ENCODE measurements at places on chromosomes 13 and 19. TPM values are rescaled to one million over a fixed set of nuclear protein-coding genes. Genes with fewer than 3 reads are reported as not detected.

DNA sequence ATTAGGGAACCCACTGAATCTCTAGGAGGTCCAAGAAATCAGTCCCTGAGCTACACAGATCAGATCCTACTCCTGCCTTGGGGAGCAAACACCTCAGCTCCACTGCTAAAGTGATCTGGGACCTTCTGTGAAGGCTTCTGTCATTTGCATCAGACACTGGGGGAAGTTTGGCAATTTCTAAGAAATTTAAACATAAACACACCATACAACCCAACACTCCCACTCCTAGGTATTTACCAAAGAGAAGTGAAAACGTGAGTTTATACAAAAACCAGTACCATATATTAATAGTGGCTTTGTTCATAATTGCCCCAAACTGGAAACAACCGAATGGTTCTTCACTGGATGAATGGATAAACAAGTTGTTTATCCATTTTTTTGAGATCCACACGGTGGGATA, 7.3 kb upstream of the TYROBP start:
- no peak for DNase-seq

DNA sequence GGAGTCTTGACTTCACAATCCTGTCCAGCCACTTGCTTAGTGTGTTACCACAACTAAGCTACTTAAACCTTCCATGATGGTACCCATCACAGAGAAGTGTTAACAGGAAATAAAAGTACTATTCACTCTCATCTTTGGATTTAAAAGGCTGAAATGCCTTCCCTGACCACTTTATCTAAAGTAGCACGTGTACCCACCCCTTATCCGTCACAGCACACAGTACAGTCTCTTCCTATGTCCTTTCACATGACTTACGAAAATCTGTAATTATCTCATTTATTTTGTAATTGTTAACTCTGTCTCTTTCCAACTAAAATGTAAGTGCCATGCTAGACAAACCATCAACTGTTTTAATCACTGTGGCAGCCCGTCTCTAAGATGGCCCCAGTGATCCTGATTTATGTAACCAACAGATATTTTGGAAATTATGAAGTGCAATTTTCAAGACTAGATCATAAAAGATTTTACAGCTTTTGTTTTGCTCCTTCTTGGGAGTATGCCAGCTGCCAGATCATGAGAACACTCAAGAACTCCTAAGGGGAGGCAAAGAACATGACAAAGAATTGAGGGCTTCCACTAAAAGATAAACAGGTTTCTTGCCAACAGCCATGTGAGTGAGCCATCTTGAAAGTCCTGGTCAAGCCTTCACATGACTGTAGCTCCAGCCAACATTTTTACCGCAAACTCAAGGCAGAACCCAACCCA, 44.9 kb downstream of the DIAPH3 start:
- no peak for DNase-seq

DNA sequence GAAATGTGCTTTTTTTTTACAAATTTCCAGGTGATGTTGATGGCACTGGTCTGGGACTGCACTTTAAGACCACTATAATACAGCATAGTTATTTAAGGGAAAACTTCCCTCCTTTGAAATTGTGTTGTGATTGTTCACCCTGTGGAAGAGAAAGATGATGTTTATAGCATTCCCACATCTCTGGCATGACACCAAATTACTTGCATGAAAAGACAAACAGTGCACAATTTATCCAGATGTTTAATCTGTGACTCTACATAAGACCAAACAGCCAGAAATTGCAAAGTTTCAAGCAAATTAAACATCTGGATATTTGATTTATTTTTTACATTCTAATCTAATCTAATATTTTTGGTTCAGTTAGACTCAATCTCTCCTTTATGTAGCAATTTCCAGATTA, 51.6 kb downstream of the UFM1 start:
- no peak for DNase-seq

DNA sequence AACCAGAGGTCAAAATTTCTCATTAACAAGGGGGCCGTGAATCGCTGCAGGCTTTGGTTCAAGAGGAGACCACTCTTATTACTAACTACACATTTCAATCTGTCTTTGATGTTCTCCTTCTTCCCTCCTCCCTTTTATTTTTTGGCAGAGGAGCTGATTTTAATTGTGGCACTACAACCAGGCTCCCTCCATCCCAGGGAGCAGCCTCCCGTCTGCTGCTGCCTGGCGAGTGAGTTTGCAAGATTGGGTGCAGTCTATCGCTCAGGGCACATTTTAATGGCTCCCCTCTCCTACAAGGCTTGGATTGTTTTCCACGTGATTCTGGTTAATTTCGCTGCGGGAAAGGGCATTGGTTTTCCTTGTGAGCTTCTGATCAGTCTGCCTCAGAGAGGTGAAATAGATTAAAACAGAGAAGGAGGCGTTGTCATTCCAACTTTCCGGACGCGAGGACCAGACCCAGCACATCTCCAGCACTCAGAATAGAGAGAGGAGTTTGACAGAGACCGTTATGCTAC, 81.4 kb downstream of the KCTD15 start:
- no peak for DNase-seq

- no peak for DNase-seq
Observed at GRCh38 chr13:20197361-20197834, 4.7 kb upstream of the GJB2 start.

GRCh38 chr19:33316541-33317264, 14.4 kb upstream of the CEBPA start:
- DNase-seq = no peak

GRCh38 chr13:99227909-99228688, 27.4 kb downstream of the UBAC2 start:
- no peak for DNase-seq

GRCh38 chr13:52652980-52653303, 306 bp downstream of the SUGT1 start:
- no peak for DNase-seq

DNA sequence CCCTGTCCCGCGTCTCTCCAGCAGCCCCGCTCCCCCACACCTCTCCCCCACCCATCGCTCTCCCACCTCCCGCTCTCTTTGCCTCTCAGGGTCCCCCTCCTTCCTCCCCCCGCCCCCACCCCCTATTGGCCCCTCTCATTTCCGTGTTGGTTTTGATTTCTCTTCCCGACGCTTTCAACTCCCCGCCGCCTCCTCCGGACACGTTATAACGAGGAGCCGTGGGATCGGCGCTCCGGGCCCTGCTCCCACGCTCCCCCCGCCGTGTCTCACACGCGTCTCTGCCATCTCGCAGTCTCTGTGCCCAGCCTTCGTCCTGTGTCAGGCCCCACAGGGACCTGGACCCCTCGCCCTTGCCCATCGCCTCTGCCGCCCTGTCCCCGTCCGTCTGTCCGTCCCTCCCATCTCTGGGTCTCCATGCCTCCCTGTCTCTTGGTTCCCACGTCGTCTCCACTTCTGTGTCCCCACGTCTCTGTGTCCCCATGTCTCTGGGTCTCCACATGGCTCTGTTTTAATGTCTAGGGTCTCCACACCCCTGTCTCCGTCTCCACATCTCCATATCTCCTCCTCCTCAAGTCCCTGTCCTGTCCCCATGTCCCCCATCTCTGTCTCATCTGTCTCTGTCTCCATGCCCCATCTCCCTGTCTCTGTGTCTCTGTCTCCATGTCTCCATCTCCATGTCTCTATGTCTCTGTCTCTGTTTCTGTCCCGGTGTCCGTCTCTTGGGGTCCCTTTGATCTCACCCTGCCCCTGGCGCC, 13.1 kb downstream of the ERFL start:
- DNase-seq = no peak

- no peak for DNase-seq
Observed at GRCh38 chr13:92510416-92510815, 716.2 kb upstream of the GPC6 start.

GRCh38 chr19:42330241-42330711, 4.8 kb downstream of the MEGF8 start:
- no peak for DNase-seq

DNA sequence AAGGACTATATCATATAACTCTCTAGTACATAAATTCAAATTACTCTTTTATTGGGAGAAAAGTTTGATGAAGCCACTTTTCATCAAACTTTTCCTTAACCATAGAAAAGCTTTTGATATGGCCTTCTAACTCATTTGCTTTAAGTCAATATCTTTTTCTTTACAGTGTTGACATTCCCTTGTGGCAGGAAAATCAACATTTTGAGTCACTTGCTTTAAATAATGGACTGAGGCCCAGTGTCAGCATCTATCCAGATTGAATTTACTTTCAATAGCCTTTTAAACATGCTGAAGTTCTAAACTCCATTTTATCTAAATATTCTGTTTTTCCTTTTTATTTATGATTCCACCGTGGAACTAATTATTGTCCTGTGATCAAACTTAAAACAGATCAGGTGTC, 62.7 kb downstream of the PCDH9 start:
- DNase-seq = no peak

GRCh38 chr13:49608651-49609331, 19.5 kb upstream of the ARL11 start:
- DNase-seq = no peak

- no peak for DNase-seq
Observed at GRCh38 chr13:40164133-40164532, 502.3 kb downstream of the FOXO1 start.

DNA sequence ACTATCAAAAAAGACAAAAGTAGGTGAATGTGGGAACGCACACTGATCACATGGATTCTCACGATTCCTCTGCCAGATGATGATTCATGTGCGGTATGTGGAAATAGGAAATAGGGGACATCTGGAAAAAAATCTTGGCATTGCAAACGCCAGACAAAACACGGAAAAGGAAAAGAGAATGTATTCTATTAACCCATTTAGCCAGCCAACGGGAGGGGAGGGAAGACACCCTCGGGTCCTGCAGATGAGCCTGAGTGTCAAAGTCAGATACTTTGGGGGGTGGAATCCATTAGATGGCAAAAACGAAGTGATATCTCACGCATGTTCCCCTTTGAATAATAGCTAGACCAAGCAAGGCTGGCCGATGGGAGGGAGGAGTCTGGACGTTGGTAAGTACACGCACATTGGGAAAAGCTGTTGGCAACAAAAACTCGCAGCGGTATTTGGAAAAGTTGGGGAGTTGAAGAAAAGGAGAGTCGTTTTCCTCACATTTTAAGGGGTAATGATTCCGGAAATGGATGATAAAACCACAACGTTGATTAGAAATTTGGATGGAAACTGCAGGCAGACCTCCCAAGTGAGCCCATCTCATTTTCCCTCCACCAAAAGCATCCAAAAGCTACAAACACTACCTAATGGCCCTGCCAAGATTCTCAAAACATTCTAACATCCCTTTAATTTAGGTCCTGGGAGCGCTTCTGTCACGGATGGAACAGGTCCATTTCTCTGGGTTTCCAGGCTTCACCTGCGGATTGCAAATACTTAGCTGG, 73.6 kb downstream of the COL4A1 start:
- no peak for DNase-seq

GRCh38 chr13:27535546-27535945, 84.8 kb downstream of the LNX2 start:
- DNase-seq = no peak

GRCh38 chr13:25806264-25806974, 245.4 kb downstream of the SHISA2 start:
- DNase-seq = no peak

- no peak for DNase-seq
Observed at GRCh38 chr13:99008577-99008976, 30.7 kb upstream of the DOCK9 start.

- DNase-seq = no peak
Observed at GRCh38 chr19:46907880-46908279, 47.1 kb downstream of the ARHGAP35 start.

The MAU2 gene
- polyA plus RNA-seq = 37.2 TPM

The KLK14 gene
- polyA plus RNA-seq = 0.59 TPM

The ZNF529 gene
- polyA plus RNA-seq = 28.4 TPM

The CBARP gene
- 2.2 TPM for polyA plus RNA-seq

The NCR1 gene
- polyA plus RNA-seq = 0.13 TPM

The SUGP1 gene
- polyA plus RNA-seq = 34.7 TPM

The FGF21 gene
- polyA plus RNA-seq = not detected

The GAS6 gene
- 31.9 TPM for polyA plus RNA-seq

The RNF225 gene
- polyA plus RNA-seq = not detected

The ZNF675 gene
- 18.6 TPM for polyA plus RNA-seq

The PRR12 gene
- polyA plus RNA-seq = 15.4 TPM

The ZNF582 gene
- polyA plus RNA-seq = 10.6 TPM
